ENCODE measurements at places on chromosomes 6 and 20. TPM values are rescaled to one million over a fixed set of nuclear protein-coding genes. Genes with fewer than 3 reads are reported as not detected.

Gene SIRPG
- total RNA-seq = 1.1 TPM

Gene EPB41L2
- 13.1 TPM for total RNA-seq

Gene HLA-DOB
- total RNA-seq = 0.53 TPM

Gene ADGRB3
- total RNA-seq = 0.04 TPM

Gene PRPH2
- not detected for total RNA-seq

Gene OR12D2
- not detected for total RNA-seq

Gene AFDN
- total RNA-seq = 229 TPM

Gene MOXD1
- total RNA-seq = 22.5 TPM

Gene RHAG
- total RNA-seq = not detected

Gene ACSS1
- 10.4 TPM for total RNA-seq

Gene CASS4
- total RNA-seq = 0.53 TPM

Gene NEDD9
- total RNA-seq = 14.9 TPM

Gene RANBP9
- total RNA-seq = 32.9 TPM

Gene CTCFL
- not detected for total RNA-seq

Gene VWA7
- total RNA-seq = 0.59 TPM

Gene ENPP3
- total RNA-seq = 0.22 TPM

Gene SLC22A2
- total RNA-seq = not detected

Gene C20orf202
- total RNA-seq = not detected

Gene ZSCAN23
- total RNA-seq = 1.1 TPM

Gene MDC1
- total RNA-seq = 7.3 TPM

Gene EDN1
- total RNA-seq = 6.8 TPM

Gene CYP24A1
- 12.3 TPM for total RNA-seq

Gene ZNF334
- total RNA-seq = 1.1 TPM

Gene CALHM5
- 1.00 TPM for total RNA-seq

Gene MDFI
- 105 TPM for total RNA-seq

Gene GABRR1
- total RNA-seq = not detected

Gene MEP1A
- not detected for total RNA-seq

Gene SLCO4A1
- total RNA-seq = 22.1 TPM

Gene SMIM26
- 121 TPM for total RNA-seq

Gene AGER
- total RNA-seq = 1.2 TPM

Gene ANKRD66
- total RNA-seq = not detected

Gene TMEM181
- total RNA-seq = 10.5 TPM

Gene GSTA3
- total RNA-seq = not detected

Gene GHRH
- total RNA-seq = not detected

Gene MED20
- 14.7 TPM for total RNA-seq

Gene SLC17A2
- total RNA-seq = not detected

Gene NMBR
- total RNA-seq = not detected

Gene SPINT3
- not detected for total RNA-seq

Gene DDO
- not detected for total RNA-seq

Gene MAP7
- 18.3 TPM for total RNA-seq

Gene MRPS18B
- total RNA-seq = 31.0 TPM

Gene FOXF2
- total RNA-seq = 12.4 TPM

Gene ENPP1
- total RNA-seq = 0.76 TPM

Gene C6orf132
- total RNA-seq = 254 TPM

Gene GCNT2
- total RNA-seq = 17.2 TPM

Measured in esophagus squamous epithelium (tissue), 5 donors.